ENCODE measurements at places on chromosomes 4 and X.
A peak's percentile ranks its signal among the peaks of the same experiment; 100 is the strongest.

DNA sequence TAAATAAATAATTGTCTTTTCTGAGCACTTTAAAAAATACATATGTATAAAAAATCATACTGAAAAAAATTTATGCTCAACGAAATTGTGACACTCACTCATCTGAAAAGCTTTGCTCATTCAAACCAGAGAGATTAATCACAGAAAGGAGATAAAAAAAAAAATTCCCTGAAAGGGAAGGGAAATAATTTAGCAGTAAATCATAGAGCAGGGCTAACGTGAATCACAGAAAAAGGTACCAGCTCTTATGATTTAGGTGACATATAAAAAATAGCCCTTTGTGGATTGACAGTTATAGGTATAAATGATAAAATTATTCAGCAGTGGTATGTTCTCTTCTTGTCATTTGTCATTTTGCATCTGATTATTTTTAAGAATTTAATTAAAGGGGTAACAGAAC lies 552.7 kb upstream of the TENM3 start:
- DNase-seq = no peak

GRCh38 chr4:78763251-78763650 lies 12.9 kb upstream of the BMP2K start:
- no peak for DNase-seq

DNA sequence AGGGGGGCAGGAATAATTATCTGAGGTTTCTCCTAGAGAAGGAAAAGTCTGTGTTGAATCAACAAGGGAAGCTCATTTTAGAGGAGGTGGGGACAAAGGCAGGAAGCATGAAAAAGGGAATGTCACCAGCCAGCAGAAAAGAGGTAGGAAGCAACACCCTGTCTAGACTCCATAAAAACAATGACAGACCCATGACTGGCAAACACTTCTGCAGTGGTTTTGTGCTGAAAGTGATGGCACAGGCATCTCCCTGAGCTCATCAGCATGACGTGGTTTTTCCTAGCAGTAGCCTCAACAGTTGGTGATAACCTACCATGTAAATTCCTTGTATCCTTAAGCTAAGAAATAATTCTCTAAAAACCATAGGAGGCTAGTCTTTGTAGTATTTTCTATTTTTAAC lies 110.7 kb upstream of the GALNT7 start:
- DNase-seq = no peak

GRCh38 chrX:126165721-126166461 lies at the start of gene DCAF12L2:
TSS of gene DCAF12L2 (minus strand) at chrX:126166289. CDS start at chrX:126165924, 365 bp downstream.
- no peak for DNase-seq

DNA sequence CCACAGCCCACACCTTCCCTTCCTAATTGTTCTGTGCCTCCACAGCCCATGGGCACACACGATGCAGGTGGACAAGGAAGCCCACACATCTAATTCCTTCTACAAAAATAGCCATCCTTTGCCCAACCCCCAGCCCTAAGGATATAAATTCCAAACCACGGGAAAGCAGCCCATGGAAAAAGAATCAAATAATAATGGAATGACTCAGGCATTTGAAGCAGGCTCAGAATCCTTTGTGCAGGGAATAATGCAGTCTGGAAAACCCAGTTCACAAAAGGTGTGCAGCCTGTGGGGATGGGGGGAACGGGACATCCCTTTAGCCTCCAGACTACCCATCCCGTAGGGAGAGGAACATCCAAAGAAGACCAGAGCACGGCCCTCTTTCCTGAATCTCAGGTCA lies 342.3 kb upstream of the GALNT7 start:
- no peak for DNase-seq

GRCh38 chr4:113881256-113881655 lies 98.2 kb downstream of the ARSJ start:
- DNase-seq = no peak

DNA sequence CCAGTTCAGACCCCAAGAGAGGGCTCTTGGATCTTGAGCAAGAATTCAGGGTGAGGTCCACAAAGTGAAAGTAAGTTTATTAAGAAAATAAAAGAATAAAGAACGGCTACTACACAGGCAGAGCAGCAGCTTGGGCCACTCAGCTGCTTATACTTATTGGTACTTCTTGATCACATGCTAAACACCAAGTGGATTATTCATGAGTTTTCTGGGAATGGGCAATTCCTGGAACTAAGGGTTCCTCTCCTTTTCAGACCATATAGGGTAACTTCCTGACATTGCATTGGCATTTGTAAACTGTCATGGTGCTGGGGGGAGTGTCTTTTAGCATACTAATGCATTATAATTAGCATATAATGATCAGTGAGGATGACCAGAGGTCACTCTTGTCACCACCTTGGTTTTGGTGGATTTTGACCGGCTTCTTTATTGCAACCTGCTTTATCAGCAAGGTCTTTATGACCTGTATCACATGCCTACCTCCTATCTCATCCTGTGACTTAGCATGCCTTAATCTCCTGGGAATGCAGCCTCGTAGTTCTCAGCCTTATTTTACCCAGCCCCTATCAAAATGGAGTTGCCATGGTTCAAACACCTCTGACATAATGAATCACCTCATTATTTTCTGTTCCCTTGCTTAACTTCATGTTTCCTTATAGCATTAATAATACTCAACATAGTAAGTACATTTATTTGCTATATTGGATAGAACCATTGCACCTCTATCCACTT lies 476.3 kb downstream of the DTHD1 start:
- no peak for DNase-seq

DNA sequence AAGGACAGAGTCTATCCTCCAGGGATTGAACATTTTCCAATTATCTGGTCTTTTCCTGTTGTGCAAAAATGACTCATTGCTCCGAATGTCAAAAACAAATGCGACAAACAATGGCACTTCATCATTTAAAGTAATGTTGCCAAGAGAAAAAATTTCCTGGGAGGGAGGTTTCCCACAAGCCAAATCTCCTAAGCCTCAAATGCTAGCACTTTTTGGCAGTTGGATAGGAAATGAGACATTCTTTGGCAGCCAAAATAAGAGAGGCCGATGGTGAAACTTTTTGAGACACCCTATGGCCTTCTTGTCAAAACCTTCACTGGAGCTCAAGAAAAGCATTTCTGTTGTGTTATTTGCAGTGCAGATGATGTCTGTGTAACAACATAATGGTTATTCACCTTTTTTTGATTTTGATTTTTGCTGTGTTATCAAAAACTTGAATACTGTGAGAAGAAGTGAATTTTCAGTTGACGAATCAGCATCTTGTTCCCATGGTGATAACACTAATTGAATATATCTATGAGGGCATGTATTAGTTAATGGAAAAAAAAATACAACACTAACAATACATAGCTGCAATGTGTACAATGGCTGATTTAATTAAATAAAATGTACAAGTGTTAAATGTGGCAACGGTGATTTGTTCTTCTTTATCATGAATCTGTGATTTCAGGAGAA lies 333.8 kb downstream of the ANK2 start:
- peak; percentile 53 for DNase-seq

DNA sequence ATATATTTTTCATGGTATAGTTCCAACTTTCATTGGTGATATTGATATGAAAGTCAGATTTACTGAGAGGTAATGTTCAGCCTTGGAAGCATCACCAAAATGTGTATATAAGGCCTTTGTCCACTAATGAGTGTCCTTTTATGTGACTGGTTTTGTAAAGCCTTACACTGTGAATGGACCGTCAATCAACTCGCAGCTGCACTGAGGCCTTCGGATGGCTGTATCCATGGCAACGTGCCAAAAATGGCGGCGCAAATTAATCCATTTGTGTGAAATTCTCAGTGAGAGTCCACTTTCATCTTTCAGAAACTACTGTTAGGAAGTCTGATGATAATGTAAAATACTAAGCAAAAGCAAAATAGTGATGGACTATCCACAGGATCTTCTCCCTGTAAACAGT lies 131.7 kb downstream of the SPCS3 start:
- DNase-seq = no peak

- no peak for DNase-seq
These were observed 86.0 kb upstream of the NMU start for GRCh38 chr4:55722132-55722531.

- DNase-seq = peak; percentile 13
These were observed 377 bp downstream of the CHRNA9 start for GRCh38 chr4:40335525-40335894.

DNA sequence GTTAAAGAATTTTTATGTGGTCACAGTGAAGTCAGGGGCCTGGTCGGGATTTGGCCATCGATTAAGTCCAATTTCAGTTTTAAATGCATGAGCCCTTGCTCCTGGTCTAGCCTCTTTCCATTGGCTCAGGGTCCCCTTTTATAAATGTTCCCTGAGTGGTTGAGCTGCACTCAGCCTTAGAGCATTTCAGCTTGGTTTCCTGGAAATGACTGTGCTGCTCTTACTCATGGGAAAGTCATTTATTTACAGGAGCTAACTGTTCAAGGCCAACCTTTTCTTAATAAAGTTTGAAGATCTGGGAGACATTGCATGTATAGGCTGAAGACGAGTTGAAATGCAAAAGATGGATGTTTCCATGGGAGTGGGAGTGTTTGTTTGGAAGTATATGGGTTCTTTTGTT lies 98.8 kb upstream of the CLNK start:
- DNase-seq = no peak

DNA sequence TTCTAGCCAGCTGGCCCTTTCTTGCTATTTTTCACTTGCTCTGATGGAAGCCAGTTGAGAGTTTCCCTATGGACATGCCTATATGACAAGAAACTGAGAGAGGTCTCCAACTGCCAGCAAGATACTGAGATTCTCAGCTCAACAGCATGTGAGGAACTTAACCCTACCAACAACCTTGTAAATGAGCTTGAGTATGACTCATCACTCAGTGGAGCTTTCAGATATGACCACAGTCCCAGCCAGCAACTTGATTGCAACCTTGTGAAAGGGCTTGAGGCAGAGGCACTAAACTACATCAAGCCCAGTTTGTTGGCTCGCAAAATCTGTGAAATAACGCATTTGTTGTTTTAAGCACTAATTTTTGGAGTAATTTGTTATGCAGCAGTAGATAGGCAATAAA lies 175.8 kb downstream of the COMMD8 start:
- no peak for DNase-seq

- DNase-seq = no peak
These were observed 942 bp upstream of the APLN start for GRCh38 chrX:129655547-129656249.

DNA sequence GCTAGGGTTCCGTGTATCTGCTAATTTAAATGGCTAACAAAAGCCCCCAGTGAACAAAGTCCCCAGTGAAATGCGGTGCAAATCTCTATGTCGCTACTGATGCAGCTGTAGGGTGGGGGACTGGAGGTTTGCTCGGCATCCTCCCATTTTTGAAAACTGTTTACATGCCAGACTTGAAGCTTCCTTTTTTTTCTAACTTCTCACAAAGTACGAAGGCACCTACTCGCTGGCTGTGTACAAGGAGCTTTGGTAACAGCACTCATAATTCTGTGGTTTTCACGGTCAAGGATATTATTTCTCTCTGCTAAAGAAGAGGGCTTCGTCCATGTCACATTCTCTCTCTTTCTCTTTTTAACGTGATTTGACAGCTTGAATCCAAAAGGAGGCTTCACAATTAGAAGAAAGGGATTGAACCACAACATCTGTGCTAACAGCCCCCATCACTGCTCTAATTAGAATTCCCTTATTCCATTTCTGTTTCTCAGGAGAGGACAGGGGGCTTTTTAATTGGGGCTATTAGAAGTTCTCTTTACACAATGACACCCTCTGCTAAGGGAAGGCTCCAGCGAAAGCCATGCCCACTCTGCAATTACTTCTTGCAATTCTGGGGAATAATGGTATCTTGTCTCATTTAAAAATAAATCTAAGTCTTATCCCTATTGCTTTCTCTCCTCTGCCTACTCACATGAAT lies 46.7 kb downstream of the TMEM156 start:
- DNase-seq = no peak

DNA sequence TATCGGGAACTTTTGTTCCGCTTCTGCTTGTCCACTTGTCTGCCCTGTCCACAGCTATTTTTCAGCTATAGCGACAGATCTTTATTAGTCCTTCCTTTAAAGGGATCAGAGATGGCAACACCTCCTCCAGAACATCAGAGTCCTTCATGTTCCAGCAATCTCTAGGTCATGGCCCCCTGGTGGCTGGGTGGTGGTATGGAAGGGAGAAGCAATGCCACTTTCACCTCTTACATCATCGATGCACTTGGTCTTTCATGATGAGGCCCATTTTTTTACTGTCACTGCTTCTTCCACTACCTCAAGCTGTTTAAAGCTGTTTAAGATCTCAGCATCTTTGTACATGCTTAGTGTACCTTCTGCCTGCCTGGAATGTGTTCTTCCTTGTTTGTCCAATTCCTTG lies 106.7 kb downstream of the ARHGAP6 start:
- no peak for DNase-seq

GRCh38 chr4:48271626-48272025 lies 2.0 kb upstream of the TEC start:
- DNase-seq = no peak

GRCh38 chr4:138492176-138492575 lies 250.0 kb upstream of the SLC7A11 start:
- no peak for DNase-seq

DNA sequence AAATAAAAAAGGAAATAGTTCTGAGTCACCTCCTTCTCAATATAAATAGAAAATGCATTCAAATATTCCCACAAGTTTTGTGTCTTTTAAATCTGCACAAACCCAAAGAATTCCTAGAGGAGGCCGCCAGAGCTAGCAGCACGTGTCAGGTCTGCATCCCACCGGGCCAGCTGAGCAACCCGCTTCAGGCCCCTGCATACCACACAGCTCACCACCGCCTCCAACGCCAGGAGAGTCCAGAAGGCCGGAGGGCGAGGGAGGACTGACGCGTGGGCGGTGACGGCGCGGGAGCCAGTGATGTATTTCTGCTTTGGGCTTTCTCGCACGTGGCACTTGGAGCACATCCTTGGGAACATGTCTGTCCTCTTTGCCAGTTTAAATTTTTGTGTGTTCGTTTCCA lies 61.9 kb upstream of the CLDN34 start:
- DNase-seq = no peak

GRCh38 chrX:96176921-96177320 lies 507.7 kb upstream of the DIAPH2 start:
- no peak for DNase-seq

Data from BJ (cell line).